ENCODE measurements at places on chromosomes 6 and 20.

- peak; percentile 62 for DNase-seq
These were observed 2.2 kb upstream of the PTPRA start for GRCh38 chr20:2871111-2871465.

- DNase-seq, result no peak
These were observed 39.5 kb downstream of the CITED2 start for GRCh38 chr6:139334806-139335446.

DNA sequence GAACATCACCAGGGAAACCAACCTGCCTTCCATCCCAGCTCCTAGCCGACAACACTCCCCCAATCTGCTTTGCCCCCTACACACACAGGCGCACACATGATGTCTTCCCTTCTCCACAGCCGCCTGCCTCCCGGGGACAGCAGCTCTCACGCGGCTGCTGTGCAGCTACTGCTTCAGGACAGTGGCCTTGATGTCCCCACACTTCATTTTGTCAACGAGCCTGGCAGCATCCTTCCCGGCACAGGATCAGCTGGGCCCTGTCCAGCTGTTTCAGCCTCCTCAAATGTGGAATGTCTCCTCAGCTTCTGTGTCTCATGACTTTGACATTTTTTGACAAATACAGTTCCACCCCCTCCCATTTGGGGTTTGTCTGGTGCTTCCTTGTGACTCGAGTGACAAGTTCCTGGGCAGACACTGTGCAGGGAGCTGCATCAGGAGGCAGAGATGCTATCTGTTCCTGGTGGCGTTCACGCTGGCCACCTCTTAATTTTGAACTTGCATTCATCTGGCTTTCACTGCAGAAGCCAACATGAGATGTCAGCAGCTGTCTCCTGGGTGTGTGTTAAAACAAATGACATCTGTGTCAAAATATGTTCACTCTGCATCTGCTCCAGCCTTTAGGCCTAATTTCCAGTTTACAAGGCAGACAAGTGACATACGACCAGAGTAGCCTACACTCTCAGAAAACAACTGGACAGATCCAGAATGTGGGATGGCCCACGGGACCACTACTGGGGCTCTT, 57.2 kb downstream of the GINS1 start:
- no peak for DNase-seq

GRCh38 chr6:132168961-132169360, 217.8 kb upstream of the CCN2 start:
- DNase-seq, result no peak

DNA sequence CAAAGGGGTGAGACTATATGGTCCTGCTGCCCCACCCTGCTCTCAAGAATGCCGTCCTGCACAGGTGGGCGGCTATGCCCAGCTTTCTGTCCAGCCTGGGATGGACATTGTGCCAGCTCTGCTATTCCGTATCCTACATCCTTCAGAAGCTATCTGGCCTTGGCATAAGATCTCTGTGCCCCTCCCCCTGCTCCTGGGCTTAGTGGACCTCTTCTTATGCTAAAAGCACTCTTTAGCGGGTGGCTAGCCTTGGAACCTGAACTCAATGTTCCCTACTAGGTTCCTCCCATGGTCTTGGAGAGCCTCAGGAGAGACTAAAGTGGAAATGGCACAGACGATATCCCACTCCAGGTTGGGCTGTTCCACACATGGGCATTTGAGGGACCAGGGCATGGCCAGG, 22.5 kb downstream of the SCUBE3 start:
- no peak for DNase-seq

DNA sequence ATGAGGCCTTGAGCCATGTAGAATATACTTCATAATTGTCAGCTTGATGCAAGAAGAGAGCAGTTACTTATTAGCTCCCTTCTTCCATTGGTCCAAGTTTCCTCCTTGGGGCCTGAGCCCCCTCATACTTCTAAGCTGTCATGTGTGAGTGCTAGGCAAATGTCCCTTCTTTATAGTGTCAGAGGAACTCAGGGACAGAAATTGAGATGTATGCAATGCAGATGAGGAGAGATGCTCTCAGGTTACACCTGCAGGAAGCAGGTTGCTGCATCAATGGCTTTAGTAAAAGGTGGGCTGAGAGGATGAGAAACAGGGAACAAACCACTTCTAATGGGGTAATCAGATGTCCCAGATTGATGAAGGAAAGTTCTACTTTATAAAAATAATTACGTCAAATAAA, 6.7 kb upstream of the PDSS2 start:
- DNase-seq, result no peak

GRCh38 chr20:54065601-54066038, 4.8 kb downstream of the BCAS1 start:
- DNase-seq, result no peak

DNA sequence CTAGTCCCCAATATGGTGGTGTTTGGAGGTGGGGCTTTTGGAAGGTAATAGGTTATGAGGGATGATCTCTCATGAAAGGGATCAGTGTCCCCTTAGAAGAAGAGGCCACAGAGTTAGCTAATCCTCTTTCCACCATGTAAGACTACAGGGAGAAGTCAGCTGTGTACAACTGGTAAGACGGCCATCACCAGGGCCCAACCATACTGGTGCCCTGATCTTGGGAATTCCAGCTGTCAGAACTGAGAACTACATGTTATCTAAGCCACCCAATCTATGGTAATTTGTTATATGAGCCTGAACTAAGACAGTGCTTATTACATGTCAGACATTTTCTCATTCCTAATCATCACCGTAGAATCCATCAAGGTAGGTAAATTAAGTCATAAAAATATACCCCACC, 77.7 kb upstream of the ZNF217 start:
- no peak for DNase-seq

- peak; percentile 44 for DNase-seq
These were observed 12.8 kb upstream of the MDFI start for GRCh38 chr6:41625442-41625841.

DNA sequence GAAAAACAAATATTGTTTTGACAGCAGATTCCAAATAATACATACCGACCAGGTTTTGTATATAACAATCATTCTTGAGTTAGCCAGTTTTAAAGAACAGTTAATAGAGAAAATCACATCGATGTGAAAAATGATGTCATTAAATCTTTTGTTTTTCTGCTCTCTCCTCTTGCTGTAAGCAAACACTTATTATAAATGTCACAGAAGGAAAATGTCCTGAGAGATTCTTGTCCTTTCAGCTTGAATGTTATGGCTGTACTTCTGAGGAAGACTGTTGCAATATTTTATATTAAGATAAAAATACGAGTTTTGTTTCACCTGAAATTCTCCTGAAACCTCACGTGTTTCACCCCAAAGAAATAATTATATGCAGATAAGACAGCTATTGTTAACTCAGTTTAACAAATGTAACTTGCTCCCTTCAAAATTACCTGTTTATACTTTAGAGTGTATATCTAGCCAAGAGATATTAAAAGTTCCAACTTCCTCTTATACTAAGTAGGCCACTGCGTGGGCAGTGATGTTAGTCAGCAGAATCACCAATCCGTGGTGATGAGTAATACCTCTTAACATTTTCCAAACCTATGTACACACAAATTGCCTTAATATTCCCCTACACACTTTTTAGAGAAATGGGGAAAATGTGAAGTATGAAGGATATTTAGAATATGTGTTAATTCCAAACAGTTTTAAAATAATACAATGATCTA, 1111.4 kb upstream of the CITED2 start:
- no peak for DNase-seq

DNA sequence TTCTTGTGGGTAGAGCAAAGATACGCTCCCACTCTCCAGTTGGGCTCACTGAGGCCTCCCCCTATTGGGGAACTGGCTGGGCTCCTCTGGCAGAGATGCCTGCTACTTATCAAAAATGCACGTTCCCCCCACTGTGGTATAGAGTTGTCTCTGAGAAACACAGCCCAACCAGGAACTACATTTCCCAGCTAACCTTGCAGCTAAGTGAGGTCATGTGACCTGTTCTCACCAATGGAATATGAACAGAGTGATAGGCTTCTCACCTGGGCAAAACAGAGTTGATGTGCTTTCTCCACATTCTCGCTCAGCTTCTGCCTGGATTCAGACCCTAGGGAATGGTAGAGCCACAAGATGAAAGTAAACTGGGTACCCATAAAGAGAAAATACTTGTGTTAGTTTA, 49.1 kb upstream of the PTPRT start:
- DNase-seq, result no peak

- no peak for DNase-seq
These were observed 300.0 kb upstream of the MAN1A1 start for GRCh38 chr6:119649531-119649930.

GRCh38 chr6:160104821-160105517, 16.6 kb upstream of the SLC22A1 start:
- DNase-seq, result no peak

DNA sequence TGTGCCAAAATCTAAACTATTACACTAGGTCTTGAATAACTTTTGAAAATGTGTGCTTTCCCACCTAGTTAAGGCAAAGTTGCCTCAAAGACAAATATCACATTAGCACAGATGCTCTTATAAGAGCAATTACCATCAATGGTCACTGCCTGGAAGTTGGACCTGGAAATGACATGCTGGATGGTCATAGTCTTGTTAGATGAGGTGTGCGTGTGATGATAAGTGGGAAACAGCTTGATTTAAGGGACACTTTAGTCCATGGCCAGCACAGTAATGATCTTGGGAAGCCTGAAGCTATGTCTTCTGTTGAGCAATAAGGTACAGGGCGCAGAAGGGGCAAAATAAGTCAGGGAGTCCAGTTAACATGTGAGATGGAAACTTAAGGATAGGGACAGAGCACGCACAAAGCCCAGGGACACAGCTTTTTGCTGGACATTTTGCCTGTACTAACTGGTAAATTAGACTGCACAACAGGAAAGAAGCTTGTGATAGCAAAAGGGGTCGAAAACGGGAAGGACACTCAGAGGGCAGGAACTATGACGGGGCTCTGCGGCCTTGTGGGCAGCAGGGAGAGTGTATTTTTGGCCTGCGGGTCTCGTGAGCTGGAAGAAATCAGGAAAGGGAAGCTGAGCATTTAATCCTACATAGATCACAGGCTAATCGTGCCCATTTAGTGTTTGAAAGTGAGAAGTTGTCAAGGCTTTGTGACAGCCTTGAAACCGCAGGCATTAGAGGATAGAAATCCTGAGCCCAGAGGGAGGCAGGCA, 66.7 kb upstream of the BMP2 start:
- DNase-seq, result peak; percentile 59

DNA sequence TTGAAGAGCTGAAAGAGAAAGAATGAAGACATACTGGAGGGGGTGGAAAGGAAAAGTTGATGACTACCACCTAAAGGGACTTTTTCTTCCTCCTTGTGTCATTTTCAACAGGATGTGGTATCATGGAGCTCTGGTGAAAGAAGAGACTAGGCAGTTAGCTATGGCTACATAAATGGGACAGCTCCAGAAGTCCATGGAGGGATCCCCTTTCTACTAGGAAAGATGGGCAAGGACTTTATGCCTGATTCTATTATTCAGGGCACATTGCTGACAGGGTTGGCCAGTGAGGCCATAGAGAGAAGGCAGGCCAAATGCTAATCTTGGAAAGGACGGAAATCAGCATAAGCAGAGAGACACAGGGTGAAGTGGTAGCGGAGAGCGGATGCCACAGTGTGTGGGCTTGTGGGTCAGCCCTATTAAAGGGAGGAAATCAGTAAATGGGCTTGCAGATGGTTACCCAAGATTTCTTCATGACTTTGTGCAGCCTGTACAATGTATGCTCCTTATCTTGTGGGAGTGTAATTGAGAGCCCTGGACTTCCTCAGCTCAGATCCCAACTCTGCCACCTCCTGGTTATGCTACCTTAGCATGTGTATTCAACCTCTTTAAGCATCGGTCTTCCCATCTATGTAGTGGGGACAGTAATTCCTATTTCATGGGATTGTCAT, 77.4 kb upstream of the TMEM170B start:
- DNase-seq, result no peak

DNA sequence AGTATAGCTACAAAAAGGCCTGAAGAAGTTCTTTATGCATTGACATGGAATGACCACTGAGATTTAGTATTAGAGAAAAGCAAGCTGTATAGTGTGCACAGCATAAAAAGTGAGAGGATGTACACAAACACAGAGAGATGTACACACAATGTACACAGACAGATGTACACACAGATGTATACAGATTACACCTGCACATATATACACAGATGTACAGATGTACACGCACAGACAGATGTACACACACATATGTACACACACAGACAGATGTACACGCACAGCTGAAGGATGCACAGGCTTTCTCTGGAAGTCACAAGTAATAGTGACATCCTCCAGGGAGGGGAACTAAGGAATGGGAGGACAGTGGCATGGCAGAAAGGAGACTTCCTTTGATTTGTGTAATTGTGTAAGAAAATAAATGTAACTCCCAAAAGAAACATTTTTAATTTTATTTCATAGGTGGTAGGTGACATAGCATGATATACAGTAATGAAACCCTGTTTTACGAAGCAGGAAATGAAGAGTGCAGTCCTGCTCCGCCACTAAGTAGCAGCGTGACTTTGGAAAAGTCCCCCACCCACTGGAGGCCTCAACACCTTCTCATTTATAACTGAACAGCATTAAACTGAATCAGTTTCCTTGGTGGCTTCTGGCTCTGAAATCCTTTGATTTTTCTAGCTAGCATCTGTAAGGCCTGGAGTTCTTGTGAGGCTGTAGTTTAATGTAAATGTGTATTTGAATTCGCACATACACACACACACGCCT, 14.1 kb downstream of the NFATC2 start:
- DNase-seq, result no peak

DNA sequence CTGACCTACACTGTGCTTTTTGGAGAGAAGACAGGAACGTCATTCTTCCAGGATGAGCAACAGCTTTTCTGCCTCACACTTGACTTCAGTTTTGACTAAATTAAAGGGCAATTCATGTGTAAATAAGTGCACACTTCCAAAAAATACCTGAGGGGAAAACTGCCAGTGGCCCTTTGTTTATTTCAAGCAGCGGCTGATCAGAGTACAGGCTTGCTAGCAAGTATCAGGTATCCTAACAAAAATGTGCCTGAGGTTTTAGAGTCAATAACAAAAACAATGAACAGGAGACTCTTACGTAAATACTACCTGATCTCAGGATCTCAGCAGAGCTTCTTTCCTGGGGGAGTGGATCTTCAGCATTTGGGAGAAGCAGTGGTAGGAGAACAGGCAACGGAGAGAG, 12.4 kb downstream of the LY86 start:
- DNase-seq, result no peak

DNA sequence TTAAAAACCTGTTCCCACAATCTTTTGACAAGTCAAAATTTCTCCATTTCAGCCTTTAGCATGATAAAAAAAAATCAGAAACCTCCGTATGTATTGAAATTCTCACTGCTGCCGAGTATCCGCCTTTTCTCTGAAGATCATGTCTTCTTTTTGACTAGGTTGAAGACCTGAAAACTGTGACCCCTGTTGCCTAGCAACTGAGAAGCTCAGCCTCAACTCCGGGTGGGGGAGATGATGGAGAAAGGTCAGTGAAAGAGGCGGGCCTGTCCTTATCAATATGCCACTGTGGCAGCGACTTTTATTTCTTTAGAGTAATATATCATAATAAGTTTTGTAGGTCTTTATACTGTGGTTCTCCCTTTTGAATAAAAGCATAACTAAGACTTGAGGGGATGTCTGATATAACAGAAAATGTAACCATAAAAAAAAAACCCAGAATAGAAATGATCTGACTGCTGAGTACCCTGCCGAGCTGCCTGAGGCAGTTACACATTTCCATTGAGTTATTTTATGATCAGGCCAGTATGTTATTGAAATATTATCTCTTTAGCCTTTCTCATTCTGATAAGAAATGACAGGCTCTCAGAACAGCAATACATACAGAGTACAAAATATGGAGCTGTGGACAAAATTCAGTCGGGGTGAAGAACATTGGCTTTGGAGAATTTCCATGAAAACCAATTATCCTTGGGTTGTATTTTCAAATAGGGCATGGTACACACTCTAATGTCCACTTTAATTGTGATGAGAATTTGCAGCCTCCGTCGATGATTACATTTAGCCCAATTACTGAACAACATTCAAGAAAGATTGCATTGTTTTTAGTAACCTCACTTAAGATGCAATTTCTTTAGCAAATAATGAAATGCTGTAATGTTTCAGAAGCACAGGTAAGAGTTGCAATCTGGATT, 136.7 kb upstream of the EEF1E1 start:
- DNase-seq, result no peak
